SK-MEL-5 (cell line): ENCODE measurements at places on chromosomes 2 and 18. TPM values are rescaled to one million over a fixed set of nuclear protein-coding genes. Genes with fewer than 3 reads are reported as not detected.

DNA sequence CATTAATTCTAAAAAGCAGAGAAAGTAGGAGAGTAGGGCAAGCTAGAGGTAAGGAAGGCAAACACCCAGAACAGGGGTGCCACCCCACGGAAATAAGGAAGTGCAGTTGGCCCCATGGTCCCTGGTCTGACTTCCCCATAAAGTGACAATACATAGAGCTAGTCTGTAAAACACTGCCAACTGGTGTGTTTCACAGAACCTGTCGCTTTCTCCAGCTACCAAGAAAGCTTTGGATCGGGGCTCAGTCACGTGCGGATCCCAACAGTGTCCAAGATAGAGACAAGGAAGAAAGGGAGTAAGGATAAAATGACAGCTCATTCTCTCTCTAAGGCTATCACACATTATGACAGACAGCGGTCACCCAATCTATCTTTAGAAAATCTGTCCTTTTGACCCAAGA is 36.4 kb downstream of the TBC1D8 start:
- no peak for DNase-seq

TUBB8B gene
- total RNA-seq = 0.29 and 0.69 TPM in 2 replicates

DNA sequence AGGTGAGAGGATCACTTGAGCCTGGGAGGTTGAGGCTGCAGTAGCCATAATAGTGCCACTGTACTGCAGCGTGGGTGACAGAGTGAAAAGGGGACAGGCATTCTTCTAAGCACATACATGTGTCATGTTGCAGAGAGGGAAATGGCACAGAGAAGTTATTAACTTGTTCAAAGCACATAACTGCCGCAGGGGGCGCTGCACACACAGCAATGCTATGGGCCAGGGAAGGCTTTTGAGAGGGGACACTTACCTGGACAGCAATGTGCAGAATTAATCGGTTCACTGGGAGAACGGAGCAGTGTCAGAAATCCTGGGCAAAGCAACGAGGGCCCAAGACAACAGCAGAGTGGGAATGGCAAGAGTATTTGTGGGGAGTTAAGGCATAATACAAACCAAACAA is 2.4 kb downstream of the SCYGR8 start:
- peak; percentile 66 for DNase-seq

IL1RN gene
- total RNA-seq = not detected in 2 replicates

DNA sequence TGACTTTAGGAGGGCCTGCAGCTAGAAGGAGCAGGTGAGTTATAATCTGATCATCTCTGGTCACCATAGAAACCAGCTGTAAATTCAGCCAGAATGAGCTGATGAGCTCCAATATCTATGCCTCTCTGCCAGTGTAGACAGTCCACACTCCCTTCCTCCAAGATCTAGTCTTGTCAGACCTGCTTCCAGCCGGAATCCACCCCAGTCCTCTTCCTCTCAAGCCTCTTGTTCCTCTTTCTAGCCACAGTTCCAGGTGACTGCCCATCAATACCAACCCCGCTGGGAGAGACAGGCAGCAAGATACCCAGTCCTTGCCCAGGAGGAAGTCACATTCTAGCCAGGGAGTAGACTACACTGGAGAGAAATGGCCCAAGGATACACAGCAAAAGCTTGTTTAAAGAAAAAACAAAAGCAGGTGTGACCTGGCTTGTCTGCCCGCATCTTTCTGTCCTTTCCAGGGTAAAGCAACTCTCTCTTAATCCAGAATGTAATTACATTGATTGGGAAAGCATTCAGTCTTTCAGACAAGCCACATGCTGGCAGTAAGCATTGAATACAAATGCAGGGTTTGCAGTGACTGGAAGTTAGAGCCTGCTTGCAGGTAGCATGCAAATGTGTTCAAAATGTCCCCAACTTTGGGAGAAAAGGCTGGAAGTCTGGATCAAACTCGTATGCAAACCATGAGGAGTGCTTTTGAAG is 9.0 kb upstream of the SLC35F6 start:
- DNase-seq = no peak

IL36G gene
- total RNA-seq = not detected in 2 replicates

GAREM1 gene
- 6.9 and 8.6 TPM in 2 replicates for total RNA-seq

GRCh38 chr2:190271783-190272456 is 47.7 kb downstream of the HIBCH start:
- DNase-seq = no peak

TBR1 gene
- total RNA-seq = not detected in 2 replicates

- no peak for DNase-seq
These were observed 11.8 kb downstream of the ERFE start for GRCh38 chr2:238170386-238171071.

DNA sequence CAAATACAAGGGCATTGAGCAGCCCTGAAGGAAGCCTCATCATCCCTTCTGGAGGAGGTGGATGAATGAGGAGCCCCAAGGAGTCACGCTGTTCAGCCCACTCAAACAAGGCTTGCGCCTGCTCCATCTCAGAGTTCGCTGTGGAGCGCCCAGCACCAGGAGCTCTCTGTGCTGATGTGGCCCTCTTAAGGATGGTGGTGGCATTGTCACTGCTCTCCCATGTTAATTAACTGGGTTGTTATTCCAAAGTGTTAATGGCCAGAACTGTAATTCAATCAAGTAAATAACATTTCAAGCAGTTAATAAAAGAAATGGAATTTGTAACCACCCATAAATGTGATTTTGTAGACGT is 726.0 kb upstream of the RAB6C start:
- DNase-seq = peak; percentile 10

DNA sequence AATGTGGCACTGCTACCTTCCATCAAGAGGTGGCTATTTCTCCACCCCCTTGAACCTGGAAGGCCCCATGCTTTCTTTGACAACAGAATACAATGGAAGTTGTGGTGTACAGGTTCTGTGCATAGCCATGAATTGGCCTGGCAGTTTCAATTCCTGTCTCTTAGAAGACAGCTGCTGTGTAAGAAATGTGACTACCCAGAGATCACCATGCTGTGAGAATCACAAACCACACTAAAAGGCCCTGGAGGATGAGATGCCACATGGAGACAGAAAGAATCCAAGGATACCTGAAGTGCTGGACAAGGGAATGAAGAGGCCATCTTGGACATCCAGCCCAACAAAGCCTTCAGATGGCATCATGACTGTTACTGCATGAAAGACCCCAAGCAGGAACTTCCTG is 47.7 kb upstream of the EHBP1 start:
- DNase-seq = no peak

INHBB gene
- not detected in 2 replicates for total RNA-seq

DNA sequence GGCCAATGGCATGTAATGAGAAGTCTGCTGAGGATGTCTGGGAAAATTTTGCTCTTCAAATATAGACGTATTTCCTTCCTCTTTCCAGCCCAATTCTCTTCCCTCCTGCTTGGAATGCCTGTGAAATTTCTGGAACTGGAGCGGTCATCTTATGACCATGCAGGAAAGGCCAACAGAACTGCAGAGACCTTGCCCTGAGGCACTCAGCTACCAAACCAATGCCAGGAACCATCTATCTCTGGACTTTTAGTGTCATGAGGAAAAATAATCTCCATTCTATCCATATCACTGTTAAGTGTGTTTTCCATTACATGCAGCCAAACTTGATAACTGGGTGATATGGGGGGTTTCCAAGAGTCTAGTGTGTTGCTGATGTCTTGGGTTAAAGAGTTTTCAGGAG is 363.7 kb downstream of the SLC4A3 start:
- DNase-seq = no peak

GRCh38 chr2:20615068-20615465 is 35.8 kb downstream of the HS1BP3 start:
- DNase-seq = no peak

GRCh38 chr2:84716564-84716963 is 164.3 kb downstream of the TRABD2A start:
- no peak for DNase-seq

DNA sequence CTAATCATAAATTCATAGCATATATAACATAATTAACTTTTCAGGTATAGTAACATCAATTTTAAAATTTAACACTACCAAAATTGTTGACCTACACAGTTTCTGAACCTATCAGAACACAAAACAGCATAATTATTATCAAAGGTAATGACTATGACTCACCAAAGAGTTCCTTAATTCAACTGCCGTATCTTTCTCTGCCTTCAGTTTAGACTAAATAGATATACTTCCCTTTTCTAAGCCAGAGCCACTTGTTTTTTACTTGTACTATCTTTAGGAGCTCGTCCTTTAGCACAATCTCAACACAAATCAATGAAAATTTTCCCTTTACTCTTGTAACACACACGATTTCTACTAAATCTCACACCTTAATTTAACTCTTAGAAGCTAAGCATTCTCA is 54.4 kb downstream of the CCDC88A start:
- peak; percentile 19 for DNase-seq

- DNase-seq = no peak
These were observed 321.6 kb upstream of the LYPD1 start for GRCh38 chr2:132991471-132992045.

REG3G gene
- 0.19 TPM in 1 of 2 replicates, not detected in the other for total RNA-seq

GRCh38 chr2:232444409-232445148 is 11.4 kb upstream of the ALPI start:
- DNase-seq = peak; percentile 83

ATP5F1A gene
- total RNA-seq = 837 and 890 TPM in 2 replicates

APCDD1 gene
- not detected in 2 replicates for total RNA-seq

DNA sequence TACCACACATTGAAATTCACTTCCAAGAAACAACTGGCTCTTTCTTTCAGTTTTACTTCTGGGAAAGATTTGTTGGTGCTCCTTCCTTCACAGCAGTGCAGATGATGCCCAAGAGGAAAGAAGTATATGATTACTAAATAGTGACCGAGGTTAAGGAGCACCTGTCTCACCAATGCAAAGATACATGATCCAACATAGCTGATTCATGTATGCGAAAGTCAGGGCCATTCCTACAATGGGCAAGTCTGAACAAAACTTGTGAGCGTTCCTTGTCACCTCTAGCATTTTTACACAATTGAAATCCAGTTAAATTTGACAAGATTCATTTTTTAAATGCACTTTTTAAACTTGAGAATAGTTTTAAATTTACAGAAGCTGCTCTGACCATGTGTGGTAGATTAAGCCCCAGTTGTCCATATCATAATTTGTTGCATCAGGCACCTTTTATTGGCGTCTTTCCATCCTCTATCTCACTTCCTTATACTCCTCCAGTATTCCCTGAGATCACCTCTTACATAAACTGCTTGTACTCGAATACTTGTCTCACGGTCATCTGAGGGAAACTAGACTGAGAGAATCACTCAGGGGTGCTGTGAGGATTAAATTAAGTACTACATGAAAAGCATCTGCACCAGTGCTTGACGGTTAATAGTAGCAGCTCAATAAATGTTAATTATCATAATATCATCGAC is 438.8 kb upstream of the CDH20 start:
- no peak for DNase-seq

EGR4 gene
- total RNA-seq = not detected in 2 replicates

SPDYA gene
- total RNA-seq = 0.88 and 1.2 TPM in 2 replicates

- peak; percentile 18 for DNase-seq
These were observed 109.6 kb downstream of the SH3RF3 start for GRCh38 chr2:109238580-109238979.

GRCh38 chr18:39796393-39796792 is 2158.6 kb upstream of the PIK3C3 start:
- DNase-seq = no peak

GRCh38 chr18:62531078-62531477 is 8.3 kb downstream of the ZCCHC2 start:
- peak; percentile 32 for DNase-seq

- no peak for DNase-seq
These were observed 548 bp upstream of the FBLN7 start for GRCh38 chr2:112137516-112138158.

- DNase-seq = peak; percentile 12
These were observed 151.6 kb downstream of the FSHR start for GRCh38 chr2:49002750-49003149.

GRCh38 chr2:120750488-120751210 is 15.0 kb downstream of the GLI2 start:
- DNase-seq = no peak

MARS2 gene
- total RNA-seq = 11.4 and 12.3 TPM in 2 replicates

DNA sequence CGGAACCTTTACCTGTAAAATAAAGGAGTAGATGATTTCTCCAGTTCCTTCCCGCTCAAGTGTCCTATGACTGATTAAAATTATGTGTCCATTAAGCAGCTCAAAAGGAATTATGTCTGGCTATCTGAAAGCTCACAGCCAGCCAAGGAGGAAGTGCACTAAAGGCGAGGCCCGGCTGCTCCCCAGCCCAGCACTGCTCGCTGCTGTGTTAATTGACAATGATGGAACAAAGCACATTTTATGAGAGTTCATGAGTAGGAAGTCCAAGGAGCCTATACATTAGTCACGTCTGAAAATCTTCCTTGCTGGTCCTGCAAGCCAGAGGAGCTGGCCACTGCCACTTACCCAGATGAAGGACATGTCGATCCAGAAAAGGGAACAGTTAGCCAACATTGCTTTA is 14.3 kb downstream of the TTC32 start:
- DNase-seq = no peak

DNA sequence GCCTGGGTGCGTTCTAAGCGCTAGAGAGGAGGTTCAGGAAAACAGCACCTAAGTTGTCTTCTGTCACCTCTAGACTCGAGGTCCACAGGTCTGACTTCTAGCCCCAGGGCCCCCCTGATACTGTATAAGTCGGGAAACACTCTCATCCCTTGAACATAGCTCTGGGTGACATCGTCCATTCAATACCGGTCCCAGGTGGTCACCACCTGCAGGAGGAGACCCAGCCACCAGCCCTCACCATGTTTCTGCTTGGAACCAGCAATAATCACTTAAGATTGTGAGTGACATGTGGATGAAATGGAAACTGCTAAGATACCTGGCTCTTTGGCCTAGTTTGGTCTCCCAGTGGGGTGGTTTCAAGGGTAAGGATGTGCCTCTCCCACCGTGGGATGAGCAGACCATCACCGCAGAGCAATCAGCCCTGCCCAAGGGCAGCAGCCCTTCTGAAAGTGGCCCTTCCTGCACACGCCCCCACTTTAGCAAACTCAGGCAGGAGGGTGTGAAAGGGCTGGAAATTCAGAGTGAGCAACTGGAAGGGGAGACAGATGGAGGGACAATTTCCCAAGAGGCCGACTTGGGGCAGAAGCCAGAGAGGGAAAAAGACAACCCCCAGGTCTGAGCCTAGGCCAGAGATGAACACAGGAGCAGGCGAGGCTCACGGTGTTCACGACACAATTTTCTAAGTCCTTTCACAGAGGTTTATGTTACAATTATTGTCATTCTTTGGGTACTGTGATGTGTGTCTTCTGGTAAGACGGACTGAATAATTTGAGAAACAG is 95.2 kb downstream of the ZNF516 start:
- DNase-seq = no peak

DNA sequence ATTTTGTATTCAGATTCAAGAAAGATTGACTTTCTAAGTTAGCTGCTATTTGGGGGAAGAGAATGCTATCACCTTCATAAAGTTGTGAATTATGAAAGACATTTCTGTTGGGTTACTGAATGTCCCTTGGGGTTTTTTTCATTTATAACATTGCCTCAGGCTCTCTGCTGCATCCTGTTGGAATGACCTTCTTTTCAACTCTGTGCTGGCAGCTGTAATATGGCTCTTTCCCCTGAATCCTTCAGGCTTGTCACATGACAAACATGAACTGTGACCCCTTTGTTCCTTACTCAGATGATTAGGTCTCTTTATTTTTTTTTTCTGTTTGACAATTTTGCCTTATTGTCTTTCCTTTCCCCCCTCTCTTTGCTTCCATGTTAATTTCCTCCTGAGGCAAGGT is 159.8 kb downstream of the TAF4B start:
- peak; percentile 98 for DNase-seq

IL36B gene
- not detected in 2 replicates for total RNA-seq

MC2R gene
- total RNA-seq = not detected in 2 replicates

VIT gene
- total RNA-seq = not detected in 2 replicates
